Skin of body (tissue), 3 donors: ENCODE measurements at places on chromosomes 3 and 15. TPM values are rescaled to one million over a fixed set of nuclear protein-coding genes. Genes with fewer than 3 reads are reported as not detected.

Gene GABRB3
- 1.8 TPM for total RNA-seq

Gene BFSP2
- total RNA-seq, result not detected

Gene NMD3
- 74.7 TPM for total RNA-seq

Gene C3orf22
- not detected for total RNA-seq

DNA sequence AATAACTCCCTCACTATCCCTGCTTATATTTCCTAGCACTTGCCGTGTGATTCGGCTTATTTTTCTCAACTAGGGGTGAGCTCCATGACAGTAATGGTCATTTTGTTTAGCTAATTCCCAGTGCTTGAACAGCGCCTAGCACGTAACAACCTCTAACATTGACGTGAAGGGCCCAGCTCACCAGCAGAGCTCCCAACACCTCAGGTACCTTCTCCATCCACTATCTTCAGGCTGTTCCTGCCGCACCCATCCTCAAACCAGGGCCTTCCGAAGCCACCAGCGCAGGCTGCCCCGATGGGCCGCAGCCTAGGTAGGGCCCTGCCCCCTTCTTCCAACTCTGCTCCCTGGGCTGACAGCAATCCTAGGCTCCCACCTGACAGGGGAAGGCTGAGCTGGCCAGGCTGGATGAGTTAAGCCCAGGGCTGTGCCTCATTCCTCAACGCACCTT is 751 bp upstream of the RPS17 start:
- no peak for DNase-seq

- no peak for DNase-seq
Observed at GRCh38 chr3:110504901-110505300, 566.7 kb upstream of the NECTIN3 start.

GRCh38 chr3:72126441-72127223 is 341.7 kb upstream of the PROK2 start:
- no peak for DNase-seq

- no peak for DNase-seq
Observed at GRCh38 chr3:33826206-33826605, 27.8 kb downstream of the PDCD6IP start.

DNA sequence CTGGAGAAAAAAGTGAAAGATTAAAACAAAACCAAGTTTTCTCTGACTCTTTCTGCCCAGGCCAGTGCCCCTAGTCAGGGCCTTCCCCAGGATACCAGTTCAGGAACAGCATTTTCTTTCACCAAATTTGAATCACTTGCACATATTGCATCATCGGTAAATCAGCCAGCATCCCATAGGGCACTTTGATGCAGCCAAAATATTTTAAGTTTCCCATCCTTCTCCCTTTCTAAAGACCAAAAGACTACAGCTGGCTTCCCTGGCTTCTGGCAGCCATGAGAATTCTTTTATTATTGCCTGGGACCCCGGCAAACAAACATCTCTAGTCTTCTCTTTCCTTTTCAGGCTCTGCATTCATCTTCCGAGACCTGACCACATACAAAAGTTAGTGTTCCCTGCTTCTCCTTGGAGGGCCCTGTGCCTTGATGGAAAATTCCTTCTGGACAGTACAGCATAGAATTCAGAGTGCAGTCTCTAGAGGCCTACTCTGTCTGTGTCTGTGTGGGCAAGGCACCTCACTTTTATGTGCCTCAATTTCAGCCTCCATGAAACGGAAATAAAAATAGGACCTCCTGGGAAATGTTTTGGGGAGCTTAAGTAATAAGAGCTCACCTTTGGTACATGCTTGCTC is 348.0 kb downstream of the VPS13C start:
- no peak for DNase-seq
